CD14-positive monocyte (primary cell): ENCODE measurements at places on chromosomes 5 and 9. TPM values are rescaled to one million over a fixed set of nuclear protein-coding genes. Genes with fewer than 3 reads are reported as not detected.

The GARIN3 gene
- polyA plus RNA-seq: not detected in 2 replicates

The SPAG8 gene
- 0.68 TPM for polyA plus RNA-seq

The SLC44A1 gene
- polyA plus RNA-seq: 2.7 and 6.9 TPM in 2 replicates

The PTPDC1 gene
- polyA plus RNA-seq: 0.32 TPM

The FAT2 gene
- polyA plus RNA-seq: not detected

The SLC6A7 gene
- not detected for polyA plus RNA-seq

The SMIM33 gene
- not detected for polyA plus RNA-seq

The FGF1 gene
- not detected for polyA plus RNA-seq

The MCC gene
- not detected in 2 replicates for polyA plus RNA-seq

The SLC34A1 gene
- not detected in 2 replicates for polyA plus RNA-seq

The SLC1A3 gene
- 1.9 and 3.3 TPM in 2 replicates for polyA plus RNA-seq

The RLN1 gene
- not detected in 2 replicates for polyA plus RNA-seq

The BASP1 gene
- 36.6 TPM for polyA plus RNA-seq

The IL4 gene
- not detected in 2 replicates for polyA plus RNA-seq

The FAM114A2 gene
- polyA plus RNA-seq: 2.6 and 6.7 TPM in 2 replicates

The DIPK1B gene
- 0.10 TPM for polyA plus RNA-seq
